A673 (cell line): ENCODE measurements at places on chromosomes 4 and X.
A peak's percentile ranks its signal among the peaks of the same experiment; 100 is the strongest.

DNA sequence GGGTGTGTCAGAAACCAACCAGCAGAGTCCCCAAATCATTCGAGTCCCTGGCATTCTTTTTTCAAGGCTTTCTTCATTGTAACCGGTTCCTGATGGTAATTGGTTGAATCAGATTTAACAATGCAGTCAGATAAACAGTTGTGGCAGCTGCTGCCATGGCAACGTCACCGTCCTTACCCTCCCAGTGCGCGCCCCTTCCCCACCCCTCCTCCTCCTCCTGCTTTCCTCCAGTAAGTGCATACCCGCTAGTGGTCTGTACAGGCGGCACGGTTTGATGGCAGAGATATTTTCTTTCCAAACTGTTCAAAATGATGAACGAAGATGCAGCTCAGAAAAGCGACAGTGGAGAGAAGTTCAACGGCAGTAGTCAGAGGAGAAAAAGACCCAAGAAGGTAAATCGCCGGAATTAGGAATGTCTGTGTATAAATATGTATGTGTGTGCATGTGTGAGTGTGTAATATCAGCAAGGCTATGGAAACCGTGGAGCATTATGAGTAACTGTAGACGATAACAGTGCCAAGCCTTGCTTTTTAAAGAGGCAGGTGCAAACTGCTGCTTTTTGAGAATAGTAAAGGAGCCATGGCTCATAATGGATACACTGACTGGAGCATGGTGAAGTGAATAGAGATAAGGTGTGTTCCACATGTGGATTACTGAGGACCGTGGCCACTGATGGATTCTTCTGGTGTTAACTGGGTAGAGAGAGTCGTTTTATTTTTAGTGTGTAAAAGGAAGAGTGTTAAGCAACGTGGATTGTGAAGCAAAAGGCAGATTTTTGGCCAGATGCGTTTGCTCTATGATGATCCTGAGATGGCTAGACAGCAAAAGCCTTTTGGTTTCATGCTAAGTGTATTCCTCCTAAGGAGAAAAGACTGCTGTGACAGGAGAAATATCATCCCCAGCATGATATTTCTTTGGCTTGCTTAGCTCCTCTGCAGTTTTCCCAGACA lies at the start of gene ANK2:
Gene ANK2 (plus strand): TSS at position 233 of the 950 bp plus-strand sequence. CDS start 76 bp downstream, at position 309.
- DNase-seq, result no peak

GRCh38 chrX:96389281-96390047 lies 295.2 kb upstream of the DIAPH2 start:
- no peak for DNase-seq

DNA sequence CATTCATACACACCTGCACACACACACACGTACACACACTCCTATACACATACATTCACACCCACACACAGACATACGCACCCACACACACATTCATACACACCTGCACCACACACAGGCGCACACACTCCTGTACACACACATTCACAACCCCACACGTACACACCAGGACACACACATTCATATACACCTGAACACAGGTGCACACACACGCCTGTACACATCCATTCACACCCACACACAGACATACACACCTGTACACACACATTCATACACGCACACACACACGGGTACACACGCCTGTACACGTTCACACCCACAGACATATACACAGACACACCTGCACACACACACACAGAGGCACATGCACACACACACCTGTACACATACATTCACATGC lies 53.0 kb upstream of the PPP2R3B start:
- DNase-seq, result no peak

GRCh38 chr4:2583517-2583916 lies 47.1 kb downstream of the FAM193A start:
- DNase-seq, result no peak

DNA sequence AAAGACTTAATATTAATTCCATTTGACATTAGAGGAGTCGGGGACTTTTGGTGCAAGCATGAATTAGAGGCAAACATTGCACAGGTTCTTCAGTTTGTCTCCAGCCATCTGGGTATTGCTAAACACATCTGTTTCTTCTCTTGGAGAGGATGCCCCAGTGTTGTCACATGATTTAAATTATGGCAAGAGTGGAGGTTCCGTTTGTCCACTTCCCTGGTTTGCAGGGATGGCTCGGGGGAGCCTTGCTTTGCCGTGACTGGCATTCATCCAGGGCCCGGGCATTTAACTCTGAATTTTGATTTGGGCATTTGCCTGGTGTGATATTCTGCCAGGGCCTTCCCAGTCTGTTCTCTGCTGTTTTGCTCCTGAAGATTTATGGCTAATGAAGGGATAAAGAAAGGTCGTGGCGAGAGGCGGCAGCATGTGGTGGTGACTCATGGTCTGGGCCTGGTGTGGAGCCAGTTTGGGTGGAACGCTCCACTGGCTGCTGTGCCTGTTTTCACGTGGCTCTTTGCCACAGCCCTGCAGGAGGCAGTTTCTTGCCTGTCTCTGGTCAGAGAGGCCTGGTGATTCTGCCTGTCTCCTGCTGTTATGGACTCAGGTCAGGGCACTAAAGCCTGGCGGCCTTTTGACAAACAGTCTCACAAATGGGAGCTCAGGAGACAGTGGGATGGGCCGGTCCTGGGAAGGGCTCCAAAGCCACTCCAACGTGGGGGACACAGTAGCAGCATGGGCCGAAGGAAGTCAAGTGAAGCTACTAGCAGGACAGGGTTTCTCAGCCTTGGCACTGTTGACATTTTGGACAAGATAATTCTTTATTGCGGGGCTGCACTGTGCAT lies 99.4 kb upstream of the PGRMC2 start:
- DNase-seq, result peak; percentile 80

GRCh38 chrX:76147106-76147505 lies 25.8 kb upstream of the PBDC1 start:
- no peak for DNase-seq

- no peak for DNase-seq
Observed at GRCh38 chr4:8860096-8860891, 11.3 kb downstream of the HMX1 start.

DNA sequence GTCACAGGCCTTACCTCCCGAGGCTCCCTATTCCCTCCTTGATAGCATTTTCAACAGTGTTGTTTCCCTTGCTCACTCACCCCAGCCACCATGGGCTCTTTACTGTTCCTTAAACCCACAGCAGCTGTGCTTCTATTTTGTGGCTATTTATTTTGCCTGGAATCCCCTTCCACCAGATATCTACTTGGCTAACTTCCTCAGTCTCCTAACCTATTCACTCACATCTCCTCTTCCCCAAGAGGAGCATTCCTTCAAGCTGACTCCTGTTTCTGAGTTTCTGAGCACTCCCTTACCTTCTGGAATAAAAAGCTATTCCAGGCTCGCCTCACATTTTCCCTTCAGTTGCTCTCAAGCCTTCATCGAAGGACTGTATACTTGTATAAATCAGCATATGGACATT lies 50.5 kb downstream of the CXCL1 start:
- DNase-seq, result no peak

- no peak for DNase-seq
Observed at GRCh38 chr4:156710365-156711192, 261.0 kb downstream of the PDGFC start.

DNA sequence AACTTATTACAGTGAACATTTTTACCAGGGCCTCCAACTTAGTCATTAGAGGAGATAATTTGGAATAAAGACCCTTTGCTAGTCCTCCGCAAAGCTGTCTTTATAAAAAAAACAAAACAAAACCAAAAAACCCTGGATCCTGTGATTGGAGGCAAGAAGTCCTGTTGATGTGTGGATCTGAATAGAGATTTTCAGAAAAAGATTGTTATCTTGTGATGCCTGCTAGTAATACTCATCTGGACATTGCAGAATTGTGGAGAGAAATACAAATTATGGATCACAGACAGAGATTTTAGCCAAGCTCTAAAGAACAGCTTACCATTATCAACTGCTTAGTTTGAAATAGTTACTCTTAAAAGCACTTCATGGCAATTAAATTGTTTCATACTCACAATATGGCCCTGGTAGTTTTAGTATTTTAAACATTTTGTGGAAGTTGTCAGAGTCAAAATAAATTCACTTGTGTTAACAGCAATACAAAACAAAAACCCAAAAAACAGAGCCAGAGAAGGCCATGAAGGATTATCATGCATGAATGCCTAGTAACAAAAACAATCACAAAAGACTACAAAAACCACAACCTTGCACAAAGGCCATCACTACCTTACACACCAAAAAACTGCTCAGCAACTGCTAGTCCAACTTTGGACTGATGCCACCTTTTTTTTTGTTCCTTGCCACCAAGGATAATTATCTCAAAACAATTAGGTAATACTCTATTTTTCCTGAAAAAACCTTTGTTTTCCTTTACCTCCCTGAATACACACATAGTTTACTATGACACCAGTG lies 514.5 kb upstream of the SLIT2 start:
- DNase-seq, result no peak

DNA sequence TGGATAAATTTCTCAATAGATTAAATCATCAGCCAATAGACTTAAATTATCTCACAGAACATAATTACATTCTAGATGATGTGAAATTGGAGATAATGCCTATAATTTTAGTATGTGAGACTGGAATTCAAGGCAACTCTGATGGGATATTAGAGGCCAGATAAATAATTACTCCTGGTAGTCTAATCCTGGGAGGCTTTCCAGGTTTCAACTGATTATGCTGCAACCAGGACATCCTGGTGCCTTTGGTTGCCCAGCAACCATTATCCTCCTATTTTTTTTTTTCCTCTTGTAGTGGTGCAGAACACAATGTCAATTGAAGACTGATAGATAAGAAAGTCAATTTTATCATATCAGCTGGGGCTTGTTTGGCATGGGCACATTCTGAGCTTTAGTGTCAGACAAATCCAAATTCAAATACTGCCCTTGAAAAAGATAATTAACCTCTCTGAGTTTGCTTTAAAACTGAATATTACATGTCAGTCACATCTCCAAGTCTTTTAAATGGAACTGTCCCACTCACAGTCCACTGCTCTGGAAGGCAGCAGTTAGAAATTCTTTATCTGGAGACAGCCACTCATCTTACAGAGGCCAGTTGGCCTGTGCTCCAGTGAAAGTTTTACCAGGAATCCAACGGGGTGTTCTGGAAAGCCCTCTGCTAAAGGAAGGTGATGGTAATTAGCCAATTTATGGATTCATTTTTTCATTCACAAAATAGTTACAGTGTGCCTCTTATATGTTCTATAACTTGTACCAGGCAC lies 95.3 kb upstream of the GUCY1A1 start:
- DNase-seq, result no peak

GRCh38 chr4:124433500-124433899 lies 279.0 kb downstream of the ANKRD50 start:
- peak; percentile 29 for DNase-seq

DNA sequence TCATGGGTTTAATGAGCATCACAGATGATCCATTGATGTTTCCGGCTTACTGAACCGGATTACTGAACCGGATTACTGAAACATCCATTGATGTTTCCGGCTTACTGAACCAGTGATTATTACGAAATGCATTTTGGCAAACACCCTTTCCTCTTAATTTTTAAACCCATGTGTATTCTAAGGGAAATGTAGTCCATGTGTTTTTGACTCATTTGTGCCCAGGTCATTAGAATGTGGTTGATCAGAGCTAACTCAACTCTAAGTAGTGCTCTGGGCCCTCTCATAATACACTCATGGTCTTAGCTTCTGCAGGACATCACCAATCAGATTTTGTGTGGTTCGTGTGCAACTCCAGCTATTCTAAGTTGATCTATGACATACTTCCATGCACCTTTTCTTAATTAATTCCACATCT lies 141.6 kb downstream of the SPATA18 start:
- DNase-seq, result peak; percentile 89

DNA sequence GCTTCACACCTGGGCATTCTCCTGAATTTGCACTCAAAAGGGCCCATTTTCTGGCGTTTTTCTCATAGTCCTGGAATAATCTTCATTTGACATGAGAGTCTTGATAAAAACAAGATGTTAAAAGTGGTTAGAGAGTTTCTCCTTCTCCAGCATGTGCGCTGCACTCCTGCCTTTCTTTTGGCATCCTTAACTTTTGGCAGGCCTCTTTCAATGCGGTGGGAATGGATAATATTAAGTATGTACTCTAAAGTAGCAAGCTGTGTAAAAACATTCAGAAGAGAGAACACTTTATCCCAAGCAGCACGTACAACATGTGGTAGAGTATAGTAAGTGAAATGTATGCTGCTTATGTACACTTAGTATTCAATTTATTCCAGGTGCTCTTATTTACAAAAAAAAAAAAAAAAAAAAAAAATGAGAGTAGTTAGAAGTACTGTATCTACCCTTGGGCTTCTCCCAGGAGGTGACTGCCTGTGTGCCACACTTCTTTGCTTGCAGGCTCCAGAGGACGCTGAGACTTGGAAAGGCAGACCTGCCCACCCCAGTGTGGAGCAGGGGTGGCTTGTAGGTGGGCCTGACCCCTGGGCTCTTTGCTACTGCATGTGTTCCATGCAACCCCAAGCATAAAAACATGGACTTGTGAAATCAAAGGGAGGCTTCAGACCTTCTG lies 3.9 kb downstream of the FGF2 start:
- DNase-seq, result no peak

DNA sequence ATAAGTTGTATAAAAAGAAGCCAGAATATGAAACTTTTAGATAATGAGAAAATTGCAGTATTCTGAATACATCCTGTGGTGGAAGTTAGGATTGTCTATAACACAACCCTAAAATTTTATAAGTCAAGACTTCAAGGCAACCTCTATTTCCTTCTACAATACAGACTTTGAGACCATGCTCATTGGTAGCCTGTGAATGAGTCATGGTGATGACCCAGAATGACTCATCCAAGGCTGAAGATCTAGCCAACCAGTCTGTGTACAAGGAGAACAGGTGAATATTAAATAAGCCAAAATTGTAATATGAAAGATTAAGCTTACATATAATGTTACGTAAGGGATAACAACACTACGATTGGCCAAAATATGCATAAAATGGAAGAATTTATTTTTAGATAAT lies 475.9 kb upstream of the GALNT7 start:
- no peak for DNase-seq

DNA sequence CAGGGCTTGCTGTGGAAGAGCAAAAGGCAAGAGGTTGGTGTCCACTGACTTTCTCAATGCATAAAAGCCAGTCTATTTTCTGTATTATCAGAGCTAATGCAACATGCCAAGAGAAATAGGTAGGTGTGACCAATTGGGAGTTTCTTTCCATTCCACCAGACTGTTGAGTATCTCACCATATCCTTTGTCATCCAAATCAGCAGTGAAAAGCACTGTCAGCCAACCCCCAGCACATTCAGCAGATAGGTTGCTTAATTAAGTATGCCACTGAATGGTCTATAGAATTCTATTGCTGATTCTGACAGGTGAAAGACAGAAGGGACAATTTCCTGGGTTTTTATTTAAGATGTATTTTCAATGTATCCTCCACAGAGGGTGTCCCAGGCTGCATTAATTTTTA lies 139.8 kb downstream of the HS6ST2 start:
- DNase-seq, result no peak

DNA sequence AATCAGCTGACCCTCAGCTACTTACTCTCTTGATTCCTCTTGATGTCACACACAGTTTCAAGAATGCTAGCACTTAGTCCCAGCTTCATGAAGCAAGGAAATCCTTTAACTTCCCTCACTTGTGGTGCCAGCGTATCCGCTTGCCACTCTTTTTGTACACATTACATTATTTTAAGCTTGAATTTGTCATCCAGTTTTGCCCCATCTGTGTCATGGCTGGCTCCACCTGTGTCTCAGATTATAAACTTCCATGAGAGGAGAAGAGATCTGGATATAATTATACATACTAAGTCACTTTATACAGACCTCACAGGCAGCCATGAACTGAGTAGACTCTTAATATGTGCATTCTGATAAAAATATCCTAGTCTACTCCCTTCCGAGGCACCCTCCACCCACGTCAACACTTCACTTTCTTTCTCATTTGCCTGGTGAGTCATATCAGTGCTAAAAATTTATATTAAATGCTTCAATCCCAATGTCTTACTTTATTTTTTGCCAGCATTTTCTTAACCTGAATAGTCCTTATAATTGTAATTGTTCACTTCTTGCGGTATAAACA lies 35.1 kb downstream of the GABRA2 start:
- no peak for DNase-seq
